ENCODE measurements at places on chromosomes 5 and 9.

DNA sequence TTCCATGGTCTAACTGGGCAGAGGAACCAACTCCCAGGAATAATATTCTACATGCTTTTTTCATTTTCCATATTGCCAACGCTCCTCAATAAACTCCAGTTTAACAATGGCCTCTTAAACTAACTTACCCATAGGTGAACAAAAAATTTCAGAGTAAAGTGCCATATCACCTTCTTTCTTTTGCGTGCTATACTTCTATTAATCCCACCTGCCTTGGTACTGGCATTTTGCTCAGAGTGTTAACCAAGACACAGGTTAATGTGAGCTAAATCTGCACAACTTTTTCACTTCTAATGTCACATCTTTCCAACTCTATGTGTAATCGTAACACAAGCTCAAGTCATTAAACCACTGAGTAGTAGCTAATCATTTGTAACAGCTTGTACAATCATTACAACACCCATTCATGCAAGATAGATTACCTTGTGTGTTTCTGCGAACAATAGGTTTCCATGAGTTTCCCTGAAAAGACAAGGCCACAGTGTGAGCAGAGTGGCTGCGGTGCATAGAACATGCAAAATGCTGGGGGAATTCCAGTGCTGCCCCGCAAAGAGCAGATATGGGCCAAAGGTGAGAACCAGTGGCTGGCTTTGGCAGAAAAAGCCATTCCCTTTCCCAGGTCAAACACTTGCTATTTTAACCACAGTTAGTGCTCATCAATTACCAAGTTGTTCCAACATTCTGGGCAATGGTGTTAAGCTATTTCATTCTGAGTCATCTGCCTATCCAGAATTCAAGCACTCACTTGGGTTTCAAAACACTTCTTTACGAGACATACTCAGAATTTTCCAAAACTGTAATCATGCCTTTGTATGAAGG, 42.8 kb downstream of the TIMD4 start:
- no peak for DNase-seq

GRCh38 chr5:60055168-60055567, 161.6 kb upstream of the PDE4D start:
- no peak for DNase-seq

- DNase-seq = no peak
These were observed 80.1 kb downstream of the MACROH2A1 start for GRCh38 chr5:135318924-135319323.

GRCh38 chr9:91711755-91712601, 238.1 kb downstream of the ROR2 start:
- no peak for DNase-seq

GRCh38 chr5:87266914-87267573, 639 bp upstream of the RASA1 start:
- DNase-seq = no peak

- DNase-seq = no peak
These were observed 129.4 kb upstream of the BASP1 start for GRCh38 chr5:17088051-17088450.

GRCh38 chr9:137632230-137633161, 13.7 kb downstream of the EHMT1 start:
- no peak for DNase-seq

DNA sequence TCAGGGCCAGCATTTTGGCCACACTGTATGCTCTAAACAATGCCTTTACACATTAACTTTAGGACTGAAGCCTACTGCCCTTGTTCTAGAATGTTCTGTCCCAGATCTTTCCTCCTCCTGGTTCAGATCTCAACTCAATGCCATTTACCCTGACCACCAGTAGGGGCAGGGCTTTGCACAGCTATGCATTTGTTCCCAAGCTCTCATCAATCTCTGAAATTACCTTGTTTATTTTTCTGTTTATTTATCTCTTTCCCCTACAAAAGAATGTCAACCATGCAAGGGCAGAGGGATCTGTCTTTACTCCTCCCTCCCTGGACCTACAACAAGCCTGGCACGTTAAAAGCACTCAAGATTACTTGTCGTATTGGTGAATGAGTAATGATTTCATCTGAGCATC, 612.9 kb downstream of the BNC2 start:
- DNase-seq = peak; percentile 48

DNA sequence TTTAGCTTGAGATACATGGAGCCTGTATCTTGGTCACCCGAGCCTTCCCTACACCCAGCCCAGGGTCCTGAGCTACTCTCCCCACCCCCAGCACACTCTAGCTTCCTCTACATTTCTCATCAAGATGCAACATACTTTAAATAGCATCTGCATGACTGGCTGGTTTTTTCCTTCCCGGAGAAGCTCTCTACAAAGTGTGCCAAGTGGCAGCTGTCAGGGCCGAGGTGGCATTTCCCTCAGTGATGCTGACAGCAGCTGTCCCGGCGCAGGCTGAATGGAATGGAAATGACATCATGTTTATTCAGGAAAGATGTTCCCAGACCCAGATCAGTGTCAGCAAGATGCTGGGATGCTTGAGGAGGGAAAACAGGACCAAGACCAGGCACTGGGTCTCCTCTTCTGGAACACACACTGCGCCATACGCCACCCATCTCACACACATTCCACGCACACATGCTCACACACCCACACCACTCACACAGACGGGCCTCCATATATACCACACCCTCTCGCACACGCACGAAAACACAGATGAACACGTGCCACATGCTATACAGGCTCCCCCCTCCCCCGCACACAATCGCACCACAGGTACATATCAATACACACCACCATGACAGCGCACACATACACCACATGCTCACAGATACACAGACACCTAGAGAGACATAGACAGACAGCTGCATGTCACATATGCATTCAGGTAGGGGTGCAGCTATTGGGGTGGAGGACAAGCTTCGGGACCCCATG, 67.8 kb downstream of the LHX2 start:
- peak; percentile 47 for DNase-seq

GRCh38 chr5:121976979-121977378, 15.2 kb downstream of the SRFBP1 start:
- peak; percentile 69 for DNase-seq

- no peak for DNase-seq
These were observed 411.2 kb upstream of the IRX4 start for GRCh38 chr5:2293906-2294305.

GRCh38 chr5:76764374-76764773, 48.4 kb downstream of the F2R start:
- no peak for DNase-seq

GRCh38 chr5:154547551-154547950, 69.5 kb upstream of the HAND1 start:
- no peak for DNase-seq

DNA sequence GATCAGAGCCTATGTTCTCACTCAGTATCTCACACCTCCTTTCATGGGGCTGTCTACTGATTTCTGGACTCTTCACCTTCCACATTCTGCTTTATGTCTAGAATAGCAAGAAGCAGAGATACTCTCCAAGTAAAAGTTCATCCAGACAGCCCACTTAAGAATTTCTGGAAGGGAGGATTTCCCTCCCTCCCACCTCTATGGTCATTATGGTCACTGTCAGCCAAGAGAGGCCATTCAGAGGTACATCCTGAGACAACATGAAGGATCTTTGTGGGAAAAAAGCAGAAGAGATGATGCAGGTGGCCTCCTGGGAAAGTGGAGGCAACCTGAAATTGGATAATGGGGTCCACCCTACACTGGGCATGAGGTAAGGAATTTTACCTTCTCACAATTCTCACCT, 179.5 kb upstream of the ZNF462 start:
- no peak for DNase-seq

- DNase-seq = no peak
These were observed 261.6 kb upstream of the VLDLR start for GRCh38 chr9:2359891-2360471.

GRCh38 chr5:96716716-96717115, 54.5 kb downstream of the CAST start:
- no peak for DNase-seq

GRCh38 chr5:172429201-172429940, 25.0 kb downstream of the SH3PXD2B start:
- DNase-seq = peak; percentile 95

GRCh38 chr9:38178237-38178636, 109.2 kb upstream of the SHB start:
- no peak for DNase-seq

- DNase-seq = no peak
These were observed 449.8 kb downstream of the ARHGEF28 start for GRCh38 chr5:74075501-74076484.

DNA sequence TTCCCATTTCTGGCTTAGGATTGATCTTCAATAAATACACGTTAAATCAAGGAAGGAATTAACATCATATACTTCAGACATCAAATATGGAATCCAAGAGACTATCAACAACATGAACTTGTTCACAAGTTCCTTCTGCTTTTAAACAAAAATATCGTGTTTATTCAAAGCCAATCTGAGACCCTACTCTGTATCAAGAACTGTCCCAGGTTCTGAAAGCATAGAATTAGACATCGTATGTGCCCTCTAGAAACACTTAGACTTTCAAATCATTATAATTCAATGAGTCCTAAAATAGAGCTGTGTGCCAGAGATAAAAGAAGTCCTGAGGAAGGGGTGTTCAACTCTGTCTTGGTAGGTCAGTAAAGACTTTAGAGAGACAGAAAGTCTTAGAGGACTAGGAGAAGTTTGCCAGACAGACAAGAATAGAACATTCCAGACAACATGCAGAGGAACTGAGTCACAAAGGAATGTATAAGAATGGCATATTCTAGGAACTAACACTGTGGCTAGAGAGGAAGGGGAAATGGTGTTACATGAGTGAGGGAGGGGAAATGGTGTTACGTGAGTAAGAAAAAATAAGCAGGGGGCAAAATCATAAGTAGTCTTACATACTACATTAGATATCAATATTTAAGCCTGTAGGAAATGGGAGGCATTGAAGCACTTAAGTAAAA, 2.9 kb downstream of the TPD52L3 start:
- no peak for DNase-seq

- no peak for DNase-seq
These were observed 17.8 kb upstream of the BHMT start for GRCh38 chr5:79093762-79094161.

DNA sequence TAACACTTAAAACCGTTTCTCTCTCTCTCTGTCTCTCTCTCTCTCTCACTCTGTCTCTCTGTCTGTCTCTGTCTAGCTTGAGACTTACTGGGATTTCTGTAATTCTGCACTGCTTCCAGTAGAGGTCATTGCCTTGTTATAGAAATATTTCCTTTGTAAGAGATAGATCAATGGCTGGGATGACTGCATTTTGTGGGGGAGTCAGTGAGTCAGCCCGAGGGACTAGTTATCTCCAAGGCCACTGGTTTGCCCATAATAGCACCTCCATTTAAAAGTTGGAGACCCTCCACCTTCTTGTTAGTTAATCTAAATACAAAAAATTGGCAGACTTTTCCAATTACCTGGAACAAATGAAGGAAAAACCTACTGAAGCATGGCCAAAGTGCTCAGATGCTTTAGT, 547.2 kb downstream of the LRRC70 start:
- peak; percentile 7 for DNase-seq

GRCh38 chr5:119614838-119615237, 14.5 kb upstream of the FAM170A start:
- DNase-seq = no peak

DNA sequence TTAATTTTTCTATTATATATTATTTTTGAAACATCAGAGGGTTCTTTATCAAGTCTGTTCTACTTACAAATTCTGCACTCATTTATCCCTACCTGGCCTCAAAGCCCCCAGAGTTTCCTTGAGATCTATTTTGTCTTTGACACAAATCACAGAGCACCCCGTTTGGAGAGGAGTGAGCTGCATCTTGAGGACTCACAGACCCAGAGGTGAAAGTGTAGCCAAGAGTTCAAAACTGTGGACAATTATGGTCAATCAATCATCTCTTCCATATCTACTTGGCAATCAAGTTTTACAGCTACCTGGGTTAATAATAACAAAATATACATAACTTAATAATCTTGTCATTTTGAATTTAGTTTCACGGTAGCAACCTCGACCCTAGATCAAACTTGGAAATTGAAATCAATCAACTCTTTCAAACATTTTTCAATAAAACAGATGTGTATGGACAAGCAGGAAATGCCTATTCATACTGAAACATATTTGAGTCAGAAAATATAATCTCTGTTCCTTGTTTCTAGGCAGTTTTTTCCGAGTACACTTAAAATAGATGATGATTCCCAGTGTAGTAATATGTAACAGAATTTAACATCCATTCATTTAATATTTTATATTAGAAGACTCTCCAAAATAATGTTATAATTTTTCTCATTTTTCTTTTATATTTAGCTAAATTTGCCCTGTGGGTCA, 13.7 kb upstream of the SYK start:
- no peak for DNase-seq

- peak; percentile 55 for DNase-seq
These were observed 103.3 kb upstream of the CNTLN start for GRCh38 chr9:17031546-17031945.

DNA sequence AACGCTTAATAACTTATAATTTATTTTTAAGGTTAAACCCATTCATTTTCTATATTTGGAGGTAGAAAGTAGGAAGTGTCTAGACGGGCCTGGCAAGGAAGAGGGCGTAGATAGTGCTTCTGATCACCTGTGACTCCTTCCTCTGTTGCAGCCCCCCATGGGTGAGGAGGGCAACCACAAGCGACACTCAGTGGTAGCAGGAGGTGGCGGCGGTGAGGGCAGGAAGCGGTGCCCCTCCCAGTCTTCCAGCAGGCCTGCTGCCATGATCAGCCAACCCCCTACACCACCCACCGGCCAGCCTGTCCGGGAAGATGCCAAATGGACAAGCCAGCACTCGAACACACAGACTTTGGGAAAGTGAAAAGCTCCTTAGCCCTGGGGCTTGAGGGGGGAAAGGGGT, 36.7 kb downstream of the FAXDC2 start:
- DNase-seq = no peak

GRCh38 chr5:97628031-97628430, 445.0 kb upstream of the RIOK2 start:
- peak; percentile 31 for DNase-seq

DNA sequence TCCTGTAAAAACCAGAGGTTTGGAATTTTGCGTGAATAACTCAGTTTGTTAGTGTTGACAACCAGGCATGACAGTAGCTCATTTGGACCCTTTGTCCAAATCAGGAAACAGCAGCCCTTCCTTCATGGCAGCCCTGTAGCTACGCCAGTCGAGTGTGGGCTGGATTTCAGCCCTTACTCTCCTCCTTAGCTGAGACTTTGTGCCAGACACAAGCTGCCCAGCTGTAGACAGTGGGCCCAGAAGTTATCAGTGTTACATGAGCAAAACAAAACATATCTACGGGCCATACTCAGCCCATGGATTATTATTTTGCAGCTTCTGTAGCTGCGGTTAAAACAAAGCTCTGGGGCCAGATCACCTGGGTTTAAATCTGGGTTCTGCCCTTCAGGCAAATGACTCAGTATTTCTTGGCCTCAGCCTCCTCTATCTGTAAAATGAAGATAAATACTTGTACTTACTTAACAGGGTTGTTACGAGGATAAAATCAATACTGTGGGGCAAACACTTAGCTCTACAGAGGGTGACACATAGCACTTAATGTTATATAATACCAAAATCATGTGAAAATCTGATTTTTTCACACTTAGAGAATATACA, 76.9 kb downstream of the GHR start:
- no peak for DNase-seq

GRCh38 chr9:84499969-84500582, 159.5 kb upstream of the SLC28A3 start:
- DNase-seq = no peak

Data from adipocyte (in vitro differentiated cells).